ENCODE measurements at places on chromosomes 7 and 10.
A peak's percentile ranks its signal among the peaks of the same experiment; 100 is the strongest.

DNA sequence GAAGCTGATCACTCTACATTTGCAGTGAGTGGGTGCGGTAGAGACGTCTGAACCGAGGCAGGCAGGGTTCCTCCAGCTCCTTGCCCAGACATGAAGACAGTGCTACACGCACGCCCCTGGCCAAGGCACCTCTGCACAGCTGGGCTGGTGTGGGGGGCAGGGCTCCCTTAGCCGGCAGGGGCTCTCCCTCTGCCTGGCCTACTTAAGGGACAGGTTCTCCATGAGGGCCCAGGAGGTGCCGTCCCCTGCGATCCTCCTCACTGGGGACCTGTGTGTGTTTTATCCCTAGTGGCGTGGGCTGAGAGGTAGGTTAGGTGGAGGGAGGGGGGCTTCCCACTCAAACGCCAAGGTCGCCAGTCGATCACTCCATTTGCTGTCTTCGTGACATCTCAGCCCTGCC lies 35.3 kb downstream of the IL15RA start:
- no peak for DNase-seq

- DNase-seq: no peak
Measured at GRCh38 chr7:81626008-81626407, 143.8 kb downstream of the HGF start.

DNA sequence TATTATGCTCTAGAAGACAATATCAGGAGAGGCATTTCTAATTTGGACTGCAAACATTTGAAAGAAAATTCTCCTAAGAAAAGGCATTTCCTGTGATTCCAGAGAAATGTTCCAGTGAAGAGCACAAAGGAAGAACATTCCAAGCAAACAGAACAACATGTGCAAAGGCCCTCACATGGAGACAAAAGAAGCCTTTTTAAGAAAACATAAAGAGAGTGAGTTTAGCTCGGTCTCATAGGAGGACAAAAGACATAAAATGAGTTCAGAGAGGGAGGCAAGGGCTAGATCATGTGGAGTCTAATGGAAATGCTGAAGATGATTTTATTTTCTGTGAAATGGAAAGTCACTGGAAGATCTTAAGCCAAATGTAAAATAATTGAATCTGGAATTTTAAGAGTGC lies 269.8 kb upstream of the HGF start:
- DNase-seq: no peak

- no peak for DNase-seq
Measured at GRCh38 chr10:121185816-121186455, 334.8 kb downstream of the WDR11 start.

DNA sequence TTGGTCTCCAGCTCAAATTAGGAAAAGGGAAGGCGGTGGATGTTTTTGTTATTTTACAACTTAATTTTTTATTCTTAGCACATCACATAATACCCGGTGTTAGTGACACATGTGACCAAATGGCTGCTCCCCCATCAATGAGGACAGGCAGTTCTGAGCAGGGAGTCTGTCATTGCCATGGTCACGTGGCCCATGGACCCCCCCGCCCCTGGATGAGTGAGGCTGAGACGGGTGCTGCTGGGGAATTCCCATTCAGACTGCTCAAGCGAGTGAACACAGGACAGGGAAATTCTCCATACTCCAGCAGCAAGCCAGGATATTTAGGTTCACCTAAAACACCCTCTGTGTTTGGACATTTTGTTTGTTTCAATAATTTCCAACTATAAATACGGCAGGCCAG lies 34.7 kb upstream of the SLC35B4 start:
- no peak for DNase-seq

GRCh38 chr7:134502463-134503371 lies 24.6 kb upstream of the AKR1B10 start:
- peak; percentile 84 for DNase-seq

- DNase-seq: no peak
Measured at GRCh38 chr10:29616542-29616941, 18.2 kb downstream of the SVIL start.

DNA sequence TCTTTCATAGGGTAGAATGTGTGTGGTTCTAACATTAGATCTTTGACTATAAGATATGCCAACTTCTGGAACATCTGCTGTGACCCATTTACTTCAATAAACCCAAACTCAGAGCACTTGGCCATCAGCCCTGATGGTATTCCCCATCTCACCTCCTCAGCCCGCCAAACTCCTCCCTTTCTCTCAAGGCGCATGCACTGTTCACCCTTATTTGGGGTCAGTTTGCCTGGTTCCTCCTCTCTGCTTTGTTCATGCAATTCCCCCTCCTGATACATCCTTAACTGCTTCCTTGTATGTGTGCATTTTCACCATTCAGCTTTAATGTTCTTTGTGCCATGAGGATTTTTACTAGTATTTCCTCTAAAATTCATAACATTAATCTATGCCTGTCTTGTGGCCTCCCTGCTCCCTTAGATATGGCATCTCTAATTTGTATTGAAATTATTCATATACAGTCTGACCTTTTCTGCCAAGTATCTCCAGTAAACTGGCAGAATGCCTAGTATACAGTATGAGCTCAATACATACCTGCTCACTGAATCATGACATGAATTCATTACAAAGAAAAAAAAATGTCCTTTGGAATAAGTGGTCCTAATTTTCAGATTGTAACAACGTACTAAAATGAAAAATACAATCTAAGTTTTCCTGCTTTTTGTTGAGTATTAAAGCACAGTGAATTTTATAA lies 336.8 kb upstream of the IGFBP3 start:
- no peak for DNase-seq

DNA sequence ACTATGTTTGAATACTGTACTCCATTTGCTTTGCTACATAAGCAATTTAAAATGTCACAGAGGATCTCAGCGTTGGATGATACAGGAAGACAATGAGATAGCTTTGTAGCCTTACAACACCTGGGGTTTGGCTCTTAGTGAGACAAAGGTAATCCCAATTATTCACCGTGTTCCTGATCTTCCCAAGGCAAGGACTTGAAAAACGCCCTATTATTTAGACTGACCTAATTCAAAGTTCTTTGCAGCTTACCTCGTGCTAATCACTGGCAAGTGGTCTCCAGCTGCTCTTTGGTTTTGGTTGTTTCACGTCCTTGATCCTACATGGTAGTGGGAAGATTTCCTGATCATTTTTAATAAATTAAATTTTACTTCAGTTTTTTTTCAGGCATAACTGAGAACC lies 23.0 kb upstream of the C7orf33 start:
- DNase-seq: no peak

DNA sequence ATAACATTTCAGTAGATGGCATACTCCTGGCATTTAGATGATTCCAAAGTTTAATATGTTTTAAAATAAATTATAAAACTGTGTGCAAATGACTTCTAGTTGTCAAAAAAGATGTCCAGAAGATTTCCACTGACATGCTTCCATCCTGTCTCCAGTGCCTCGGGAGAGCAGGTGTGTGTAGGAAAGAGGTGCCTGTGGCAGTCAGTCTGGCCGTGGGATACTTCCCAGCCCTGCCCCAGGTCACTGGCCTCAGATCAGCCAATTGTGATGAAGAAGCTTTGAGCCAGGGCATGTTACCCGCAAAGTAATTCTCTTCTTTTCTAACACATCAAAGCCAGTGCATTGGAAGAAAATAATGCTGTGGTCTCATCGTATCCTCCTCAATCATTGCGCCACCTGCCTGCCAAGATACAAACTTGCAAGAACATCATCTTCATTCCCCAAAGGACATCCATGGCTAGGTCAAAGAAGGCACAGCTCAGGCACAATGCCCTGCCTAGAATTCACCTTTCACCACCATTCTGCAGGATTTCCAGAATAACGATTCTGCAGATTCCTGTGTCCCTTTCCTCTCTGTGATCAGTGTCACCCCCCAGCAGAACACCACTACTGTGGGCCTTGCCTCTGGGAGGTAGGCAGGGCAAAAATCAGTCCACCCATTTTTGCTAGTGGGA lies 6.3 kb upstream of the KCNMA1 start:
- DNase-seq: no peak

DNA sequence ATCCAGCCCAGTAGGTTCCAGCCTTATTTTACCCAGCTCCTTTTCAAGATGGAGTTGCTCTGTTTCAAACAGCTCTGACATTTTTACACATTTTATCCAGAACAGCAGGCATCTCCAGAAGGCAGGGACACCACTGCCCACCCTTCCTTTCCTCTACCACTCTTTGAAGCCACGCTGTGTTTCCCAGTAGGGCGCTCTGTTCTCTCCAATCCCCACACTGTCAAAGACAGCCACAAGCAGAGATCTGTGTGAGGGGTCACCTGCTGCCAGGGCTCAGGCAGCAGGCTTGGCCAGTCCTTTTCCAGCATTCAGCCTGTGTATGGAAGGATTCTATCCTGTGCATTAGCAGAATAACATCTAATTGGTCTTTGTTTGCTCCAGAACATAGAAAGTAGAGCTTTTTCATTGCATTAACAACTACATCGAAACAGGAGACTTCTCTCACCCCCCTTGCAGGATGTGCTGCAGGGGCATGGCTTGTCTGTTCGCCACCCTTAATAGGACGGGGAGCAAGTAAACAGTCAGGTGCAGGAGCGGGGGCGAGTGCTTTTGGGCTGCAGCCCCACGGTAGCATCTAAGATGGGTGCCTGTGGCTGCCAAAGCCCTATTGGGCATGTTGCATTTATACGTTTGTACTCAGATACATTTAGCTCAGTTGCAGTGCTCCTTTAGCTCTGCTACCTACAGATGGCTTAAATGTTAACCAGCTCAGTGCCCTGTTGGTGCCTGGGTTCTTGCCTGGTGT lies 326.1 kb downstream of the GALNT17 start:
- no peak for DNase-seq

DNA sequence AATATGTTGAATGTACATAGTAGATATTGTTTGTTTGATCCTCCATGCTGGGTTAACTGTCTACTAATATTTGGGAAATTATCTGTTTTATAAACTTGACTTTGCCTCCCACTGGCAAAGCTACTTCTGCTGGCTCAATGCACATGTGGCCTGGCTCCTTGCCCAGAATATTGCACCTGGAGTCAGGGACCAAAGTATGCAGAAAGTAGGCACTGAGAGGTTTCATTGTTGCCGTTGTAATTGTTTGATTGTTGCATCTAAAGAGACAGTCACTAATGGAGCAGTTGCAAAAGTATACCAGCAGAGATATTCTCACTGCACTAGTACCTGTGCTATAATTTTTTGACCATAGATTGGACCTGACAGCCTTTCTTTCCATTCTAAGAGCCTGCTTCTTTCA lies 137.8 kb upstream of the CNTNAP2 start:
- no peak for DNase-seq

DNA sequence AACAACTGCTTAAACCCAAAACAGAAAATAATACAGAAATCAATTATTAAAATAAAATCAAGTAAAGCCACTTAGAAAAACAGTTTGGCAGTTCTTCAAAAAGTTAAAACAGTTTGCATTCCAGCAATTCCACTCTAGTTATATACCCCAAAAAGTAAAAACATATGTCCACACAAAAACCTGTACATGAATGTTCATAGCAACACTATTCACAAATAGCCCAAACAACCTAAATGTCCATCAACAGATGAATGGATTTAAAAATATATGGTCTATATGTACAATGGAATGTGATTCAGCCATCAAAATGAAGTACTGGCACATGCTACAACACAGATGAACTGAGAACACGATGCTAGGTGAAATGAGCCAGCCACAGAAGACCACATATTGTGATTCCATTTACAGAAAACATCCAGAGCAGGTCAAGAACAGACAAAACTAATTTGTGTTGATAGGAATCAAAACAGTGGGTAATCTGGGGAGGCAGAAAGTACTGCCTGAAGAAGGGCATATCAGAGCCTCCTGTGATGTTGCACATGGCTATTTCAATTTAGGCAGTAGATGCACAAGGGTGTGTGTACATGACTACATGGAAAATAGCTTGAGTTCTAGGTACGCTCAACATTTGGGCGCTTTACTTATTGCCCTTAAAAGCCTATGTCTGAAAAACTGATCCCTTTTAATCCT lies 66.3 kb downstream of the CYTH3 start:
- no peak for DNase-seq

- DNase-seq: no peak
Measured at GRCh38 chr7:146876411-146876810, 759.8 kb downstream of the CNTNAP2 start.

DNA sequence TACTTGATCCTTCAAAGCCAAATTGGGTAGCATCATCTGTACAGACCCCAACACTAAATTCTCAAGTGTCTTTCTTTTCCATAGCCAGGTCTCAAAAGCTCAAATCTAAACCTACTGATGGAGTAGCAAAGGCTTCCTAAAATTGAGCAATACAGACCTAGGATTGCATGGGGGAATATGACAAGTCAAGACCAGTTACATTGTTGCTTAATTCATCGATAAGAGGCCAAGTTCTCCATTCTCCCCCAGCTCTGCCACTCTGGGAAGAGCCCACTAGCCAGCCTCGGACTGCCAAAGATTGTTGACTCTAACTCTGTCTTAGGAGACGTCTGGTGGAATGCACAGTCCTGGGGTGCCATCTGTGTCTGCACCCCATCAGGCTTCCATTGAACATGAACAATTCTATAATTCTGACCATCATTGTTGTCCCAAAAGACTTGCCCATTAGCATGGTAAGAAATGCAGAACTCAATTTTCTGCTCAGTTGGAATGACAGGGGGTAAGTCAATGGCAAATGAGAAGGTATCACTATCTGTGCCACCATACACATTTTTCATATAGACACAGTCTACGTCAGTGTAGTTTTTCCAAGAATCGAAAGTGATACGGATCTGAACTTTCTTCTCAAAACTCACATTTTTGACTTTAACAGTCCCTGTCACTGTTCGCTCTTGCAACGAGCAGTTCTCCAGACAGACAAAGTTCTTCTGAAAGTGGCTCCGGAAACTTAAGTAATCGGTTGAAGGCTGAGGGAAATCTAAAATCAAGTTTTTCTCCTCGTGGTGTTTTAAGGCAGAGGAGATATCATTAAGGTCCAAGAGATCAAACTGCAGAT lies 2.9 kb downstream of the PPP1R3C start:
- DNase-seq: no peak

DNA sequence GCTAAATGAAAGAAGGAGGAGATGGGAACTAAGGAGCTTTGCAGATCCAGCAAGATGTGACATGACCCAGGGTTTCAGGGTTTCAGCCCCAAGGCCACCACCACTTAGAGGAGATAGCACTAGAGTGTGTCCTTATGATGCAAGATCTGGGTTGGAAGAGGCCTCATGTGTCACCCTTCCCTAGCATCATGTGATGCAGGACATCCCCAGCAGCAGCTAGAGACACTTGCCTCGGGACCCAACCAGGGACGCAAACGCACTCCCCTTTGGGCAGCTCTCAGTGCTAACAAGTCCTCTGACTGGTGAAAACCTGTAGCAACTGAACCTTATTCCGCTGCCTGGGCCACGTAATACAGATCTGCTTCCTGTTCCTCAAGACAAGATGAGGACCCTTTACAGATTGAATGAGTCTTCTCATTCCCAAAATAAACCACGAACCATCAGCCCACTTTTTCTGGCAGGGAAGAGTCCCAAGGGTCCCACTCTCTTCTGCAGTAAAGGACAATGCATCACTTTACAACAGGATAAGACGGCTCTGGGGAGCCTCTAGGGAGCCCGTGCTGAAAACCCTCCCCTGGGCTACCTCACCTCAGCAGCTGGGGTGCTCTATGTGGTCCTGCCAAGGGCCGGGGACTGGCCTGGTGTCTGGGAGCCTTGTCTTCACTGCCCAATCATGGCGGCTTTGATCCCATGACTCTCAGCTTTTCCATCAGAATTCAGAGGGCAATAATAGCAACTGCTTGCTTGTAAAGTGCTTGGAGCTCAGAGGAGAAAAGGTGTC lies 44.8 kb upstream of the GDF10 start:
- DNase-seq: no peak

GRCh38 chr10:131563411-131563810 lies 251.9 kb upstream of the TCERG1L start:
- DNase-seq: no peak

GRCh38 chr10:44897049-44897448 lies 14.1 kb upstream of the TMEM72 start:
- DNase-seq: no peak

Data from tibial nerve (tissue), 4 donors.